ENCODE measurements at places on chromosomes 3 and 15.
A peak's percentile ranks its signal among the peaks of the same experiment; 100 is the strongest.

DNA sequence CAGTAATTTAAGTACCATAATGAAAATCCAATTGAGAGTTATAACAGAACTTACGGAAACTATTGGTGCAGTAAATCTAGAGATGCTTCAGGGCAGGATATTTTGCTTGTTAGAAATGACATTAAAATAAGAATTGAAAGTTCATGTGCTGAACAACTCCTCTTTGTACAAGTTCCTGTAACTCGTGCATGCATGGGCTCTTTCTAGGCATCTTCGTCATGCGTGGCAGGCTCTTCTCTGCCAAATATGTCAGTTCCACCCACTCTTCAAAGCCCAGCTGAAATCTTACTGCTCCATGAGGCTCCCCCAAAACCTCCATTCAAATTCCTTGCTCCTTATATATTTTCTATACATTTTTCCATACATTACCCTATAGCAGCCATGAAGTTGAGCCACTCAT lies 48.7 kb downstream of the FBN1 start:
- no peak for DNase-seq

DNA sequence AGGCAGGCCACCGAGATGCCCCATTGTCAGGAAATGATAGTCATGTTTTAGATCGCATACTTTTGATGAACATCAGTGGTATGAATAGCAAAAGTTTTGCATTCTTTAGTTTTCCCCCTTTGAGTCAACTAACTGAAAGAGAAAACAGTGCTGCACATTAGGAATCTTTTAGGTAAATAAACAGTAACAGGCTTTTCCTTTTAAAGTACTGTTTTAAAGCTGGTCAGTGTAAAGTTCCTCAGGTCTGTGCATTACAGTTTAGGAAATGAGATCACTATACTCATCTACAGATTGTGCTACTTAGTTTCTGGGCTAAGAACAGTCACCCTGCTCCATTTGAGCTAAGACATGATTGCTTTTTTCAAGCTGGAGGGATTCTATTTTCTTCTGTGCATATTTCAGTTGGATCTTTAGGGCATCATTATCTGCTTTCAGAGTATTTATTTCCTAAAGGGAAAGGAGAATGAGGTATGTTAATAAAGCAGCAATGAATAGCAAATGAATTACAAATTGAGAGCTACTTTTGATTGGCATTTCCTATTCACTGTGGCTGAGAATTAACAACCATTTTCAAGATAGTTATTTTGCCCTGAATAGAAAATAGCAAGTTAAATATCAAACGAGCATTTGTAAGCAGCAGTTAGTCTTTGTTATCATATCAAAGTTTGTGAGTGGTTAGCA lies 36.5 kb downstream of the FAM98B start:
- no peak for DNase-seq

- no peak for DNase-seq
These were observed 51.6 kb upstream of the NR2E3 start for GRCh38 chr15:71758711-71759110.

- DNase-seq = no peak
These were observed 402.6 kb downstream of the NLGN1 start for GRCh38 chr3:173800154-173800553.

DNA sequence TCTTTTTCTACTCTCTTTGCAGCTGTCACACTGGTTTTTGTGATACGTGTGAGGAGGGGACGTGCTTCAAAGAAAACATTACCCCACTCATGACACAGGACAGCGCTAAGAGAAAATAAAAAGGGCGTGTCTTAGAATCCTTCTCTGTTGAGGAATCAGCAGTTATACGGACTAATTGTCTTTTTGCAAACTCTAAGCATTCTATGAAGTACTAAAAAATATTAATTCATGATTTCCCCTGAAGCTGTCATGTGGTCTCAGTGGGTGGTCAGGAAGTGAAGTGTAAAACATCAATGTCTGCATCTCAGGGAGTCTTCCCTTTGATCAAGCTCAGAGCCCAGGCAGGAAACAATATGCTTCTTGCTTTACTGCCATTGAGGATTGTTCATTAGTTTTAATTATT lies 117.5 kb upstream of the CRBN start:
- no peak for DNase-seq

- no peak for DNase-seq
These were observed 3.1 kb upstream of the FAM240A start for GRCh38 chr3:46609212-46609721.

GRCh38 chr3:182914341-182914740 lies 66.0 kb downstream of the DCUN1D1 start:
- DNase-seq = no peak

GRCh38 chr3:141337991-141338390 lies 30.3 kb upstream of the ZBTB38 start:
- DNase-seq = no peak

- DNase-seq = no peak
These were observed 29.9 kb upstream of the ALDH1A2 start for GRCh38 chr15:58095415-58095814.

DNA sequence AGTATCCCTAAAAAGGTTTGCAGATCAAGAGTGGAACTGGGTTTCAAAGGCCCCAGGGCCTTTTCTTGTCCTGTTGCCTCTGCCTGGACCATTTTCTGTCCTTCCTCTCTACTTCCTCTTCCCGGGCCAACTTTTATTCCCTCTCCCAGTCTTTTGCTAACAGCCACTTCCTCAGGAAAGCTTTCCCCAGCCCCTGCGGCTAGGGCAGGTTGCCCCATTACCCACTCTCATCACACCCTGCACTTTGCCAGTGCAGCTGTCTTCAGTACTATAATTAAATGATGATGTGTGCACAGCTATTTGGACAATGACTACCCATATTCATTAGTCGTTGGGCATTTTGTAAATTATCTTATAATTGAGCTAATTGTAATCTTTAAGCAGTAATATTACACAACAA lies 150.5 kb upstream of the THBS1 start:
- no peak for DNase-seq

- no peak for DNase-seq
These were observed 104.8 kb downstream of the ETFA start for GRCh38 chr15:76206325-76206976.

GRCh38 chr15:85417276-85417675 lies 36.9 kb downstream of the AKAP13 start:
- DNase-seq = no peak

GRCh38 chr15:48318131-48318530 lies 13.1 kb upstream of the DUT start:
- DNase-seq = no peak

DNA sequence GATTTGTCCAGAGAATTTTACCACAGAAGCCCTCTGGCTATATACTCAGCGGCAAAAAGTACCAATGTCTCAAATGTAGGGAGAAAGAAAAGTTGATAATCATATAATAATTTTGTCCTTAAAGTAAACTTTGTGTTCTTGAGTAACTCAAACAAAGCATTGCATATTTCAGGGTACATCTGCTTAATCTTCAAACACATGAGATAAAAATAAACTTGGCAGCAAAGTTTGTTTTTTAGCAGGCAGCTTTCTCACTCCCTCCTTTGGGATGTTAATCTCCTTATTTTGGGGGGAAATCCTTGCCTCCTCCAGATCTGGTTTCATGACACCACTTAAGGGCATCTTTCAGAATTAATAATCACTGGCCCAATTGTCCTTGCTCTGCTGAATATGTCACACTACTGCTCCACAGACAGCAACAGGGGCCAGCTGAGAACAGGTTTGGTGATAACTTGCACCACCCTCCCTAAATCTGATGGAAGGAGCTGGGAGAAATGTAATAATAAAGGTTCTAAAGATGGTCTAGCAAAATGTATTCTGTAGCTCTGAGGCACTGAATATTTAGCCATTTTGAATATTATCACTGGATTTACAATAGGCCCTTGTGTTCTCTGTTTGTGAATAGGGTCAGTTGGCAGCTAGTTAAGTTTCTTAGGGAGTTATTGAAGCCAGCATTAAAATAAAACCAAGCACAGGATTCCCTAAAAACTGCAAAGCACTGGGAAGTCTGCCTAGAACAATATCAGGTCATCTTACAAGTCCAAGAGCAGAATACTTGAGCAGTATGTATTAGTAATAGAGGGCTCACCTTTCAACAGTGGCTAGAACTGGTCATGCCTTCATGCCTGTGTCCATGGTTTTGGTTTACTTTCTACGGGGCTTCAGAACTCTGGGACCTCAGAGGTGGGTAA lies 79.2 kb downstream of the EFL1 start:
- no peak for DNase-seq

- DNase-seq = no peak
These were observed 6.7 kb downstream of the ISLR start for GRCh38 chr15:74179983-74180880.

DNA sequence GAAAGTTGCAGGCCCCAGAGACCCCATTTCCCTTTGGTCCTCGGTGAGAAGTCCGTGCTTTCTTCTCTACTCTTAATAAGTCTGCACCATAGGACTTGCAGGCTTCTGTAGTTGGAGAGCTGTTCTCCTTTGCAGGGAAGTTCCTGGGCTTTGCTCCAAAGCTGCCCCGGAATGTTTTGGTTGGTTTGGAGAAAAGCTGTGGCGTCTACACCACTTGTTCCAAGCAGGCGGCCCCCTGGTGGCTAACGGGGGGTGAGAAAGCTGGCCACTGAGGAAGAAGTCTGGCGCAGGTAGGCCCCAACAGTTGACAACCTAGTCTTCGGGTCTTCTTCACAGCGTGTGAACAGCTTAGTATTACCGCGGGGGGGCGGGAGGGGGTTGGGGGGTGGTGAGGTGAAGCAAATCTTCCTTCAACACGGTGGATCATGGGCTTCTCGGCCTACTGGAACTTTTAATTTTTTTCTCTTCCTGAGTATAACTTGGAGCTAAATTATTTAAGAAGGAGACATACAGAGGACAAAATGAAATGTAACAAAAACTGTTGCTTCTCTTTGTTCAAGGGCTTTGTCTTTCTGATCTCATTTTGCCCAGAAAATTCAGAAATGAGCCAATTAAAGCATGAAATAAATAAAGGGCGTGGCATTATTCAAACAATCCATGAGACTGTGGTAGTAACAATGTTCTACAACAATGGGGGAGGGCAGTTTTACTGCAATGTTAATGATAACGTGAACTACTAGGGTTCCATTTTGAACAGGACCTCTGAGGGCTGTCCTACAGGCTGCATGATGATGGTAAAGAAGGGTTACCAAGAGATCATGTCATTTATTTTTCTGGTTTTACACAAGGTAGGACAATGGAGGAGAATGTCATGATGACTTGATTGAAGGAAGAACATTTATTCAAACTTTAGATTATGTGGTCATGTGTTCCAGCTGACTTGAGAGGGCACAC lies 2.2 kb upstream of the THRB start:
- DNase-seq = peak; percentile 64
